ENCODE measurements at places on chromosomes 4 and X. TPM values are rescaled to one million over a fixed set of nuclear protein-coding genes. Genes with fewer than 3 reads are reported as not detected.

ZCCHC12 gene
- not detected for total RNA-seq

EFHC2 gene
- total RNA-seq: 1.6 TPM

EREG gene
- not detected for total RNA-seq

HPF1 gene
- total RNA-seq: 17.9 TPM

ITM2A gene
- total RNA-seq: 11.7 TPM

ZCCHC18 gene
- not detected for total RNA-seq

TREX2 gene
- total RNA-seq: 2.0 TPM

CCDC158 gene
- 0.16 TPM for total RNA-seq

All from transverse colon (tissue), 4 donors.